ENCODE measurements at places on chromosomes 6 and 20.

DNA sequence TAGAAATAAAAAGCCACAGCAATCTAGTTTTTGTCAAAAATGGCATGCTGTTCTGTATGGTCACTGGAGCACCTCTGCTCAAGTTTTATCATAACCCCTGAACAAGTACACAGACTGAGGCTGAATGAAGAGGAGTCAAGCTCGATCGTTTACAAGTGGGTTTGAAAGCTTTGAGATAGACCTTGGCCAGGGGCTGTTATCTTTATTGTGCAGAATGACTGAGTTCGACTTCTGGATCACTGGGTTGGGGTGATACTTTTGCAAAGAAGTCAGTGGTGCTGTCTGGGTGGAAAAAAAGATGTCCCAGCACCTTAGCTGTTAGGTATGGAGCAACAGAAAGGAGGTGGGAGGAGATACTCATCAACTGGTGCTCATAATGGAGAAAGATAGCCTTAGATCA, 446.0 kb downstream of the HACE1 start:
- DNase-seq = no peak

DNA sequence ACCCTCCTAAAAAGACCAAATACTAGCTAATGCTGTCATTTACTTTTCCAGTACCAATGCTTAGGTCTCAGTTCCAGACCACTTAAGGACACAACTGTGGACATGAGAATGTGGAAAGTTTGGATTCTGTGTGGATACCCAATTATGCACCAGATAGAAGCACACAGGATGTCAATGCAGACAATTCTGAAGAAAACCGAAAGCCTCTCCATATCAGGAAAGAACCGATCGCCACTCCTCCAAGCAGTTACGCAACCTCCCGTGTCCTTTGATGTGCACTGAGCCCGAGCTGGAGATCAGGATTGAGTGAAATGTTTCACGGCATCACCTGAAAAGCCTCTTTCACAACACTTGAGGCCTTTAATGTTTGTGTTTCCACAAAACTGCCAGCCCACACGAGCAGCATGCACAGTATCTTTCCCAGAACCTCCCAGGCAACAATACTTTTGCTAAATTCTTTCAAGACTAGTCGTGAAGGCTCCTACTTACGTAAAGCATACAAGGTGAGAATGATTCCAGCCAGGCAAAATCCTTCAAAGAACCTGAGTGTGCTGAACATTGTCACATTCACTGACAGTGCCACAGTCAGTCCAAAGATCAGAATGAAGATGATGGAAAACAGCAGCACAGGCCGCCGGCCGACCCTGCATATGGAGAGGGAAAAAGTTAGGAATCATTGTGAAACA, 47.0 kb downstream of the SLC22A23 start:
- DNase-seq = no peak

- DNase-seq = no peak
Measured at GRCh38 chr20:63381781-63382431, 20.8 kb upstream of the CHRNA4 start.

- no peak for DNase-seq
Measured at GRCh38 chr6:44676826-44677433, 289.4 kb downstream of the CDC5L start.

- no peak for DNase-seq
Measured at GRCh38 chr20:11128220-11128718, 454.5 kb upstream of the JAG1 start.

DNA sequence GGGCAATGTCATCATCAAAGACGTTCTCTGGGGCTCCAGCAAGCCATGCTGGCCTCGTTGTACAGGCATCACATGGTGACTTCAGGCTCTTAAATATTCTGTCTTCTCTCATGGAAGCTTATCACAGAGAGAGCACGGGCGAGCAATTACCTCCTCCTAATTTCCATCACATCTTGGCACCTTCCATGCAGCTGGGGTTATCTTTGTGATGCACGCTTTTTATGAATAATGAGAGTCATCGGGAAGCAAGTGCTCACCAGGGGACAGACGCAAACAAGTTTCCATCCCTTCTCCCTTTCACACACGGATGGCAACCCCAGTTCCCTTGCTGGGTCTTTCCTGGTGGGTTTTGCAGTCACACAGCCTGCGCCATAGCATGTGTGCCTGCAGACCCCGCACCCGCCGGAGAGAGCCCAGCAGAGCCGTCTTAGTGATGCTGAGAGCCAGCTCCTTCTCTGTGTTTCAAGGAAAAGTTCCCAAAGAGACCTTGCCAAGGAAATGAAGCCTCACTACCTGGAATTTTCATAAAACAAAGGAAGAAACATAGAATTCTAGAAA, 116.3 kb upstream of the AFDN start:
- DNase-seq = no peak

GRCh38 chr6:26342106-26343004, 22.6 kb upstream of the BTN3A2 start:
- no peak for DNase-seq

- DNase-seq = peak; percentile 19
Measured at GRCh38 chr6:55276745-55277530, 50.3 kb upstream of the GFRAL start.

DNA sequence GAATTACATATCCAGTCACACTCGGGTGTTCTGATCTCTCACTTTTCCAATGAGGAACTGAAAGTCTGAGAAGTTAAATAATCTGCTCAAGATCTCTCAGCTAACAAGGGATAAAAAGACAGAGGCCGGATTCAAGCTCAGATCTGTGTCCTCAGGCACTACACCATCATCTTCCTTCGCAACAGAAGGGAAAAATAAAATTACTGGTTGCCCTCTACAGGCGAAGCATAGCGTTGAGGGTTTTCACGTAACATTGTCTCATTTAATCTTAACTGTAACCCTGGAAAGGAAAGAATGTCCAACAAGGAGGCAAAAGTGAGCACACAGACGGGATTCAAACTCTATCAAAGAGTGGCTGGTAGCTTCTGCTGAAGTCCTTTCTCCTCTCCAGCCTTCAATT, 67.8 kb upstream of the ANKEF1 start:
- no peak for DNase-seq

- peak; percentile 97 for DNase-seq
Measured at GRCh38 chr20:50292591-50293283, 102.1 kb downstream of the CEBPB start.

DNA sequence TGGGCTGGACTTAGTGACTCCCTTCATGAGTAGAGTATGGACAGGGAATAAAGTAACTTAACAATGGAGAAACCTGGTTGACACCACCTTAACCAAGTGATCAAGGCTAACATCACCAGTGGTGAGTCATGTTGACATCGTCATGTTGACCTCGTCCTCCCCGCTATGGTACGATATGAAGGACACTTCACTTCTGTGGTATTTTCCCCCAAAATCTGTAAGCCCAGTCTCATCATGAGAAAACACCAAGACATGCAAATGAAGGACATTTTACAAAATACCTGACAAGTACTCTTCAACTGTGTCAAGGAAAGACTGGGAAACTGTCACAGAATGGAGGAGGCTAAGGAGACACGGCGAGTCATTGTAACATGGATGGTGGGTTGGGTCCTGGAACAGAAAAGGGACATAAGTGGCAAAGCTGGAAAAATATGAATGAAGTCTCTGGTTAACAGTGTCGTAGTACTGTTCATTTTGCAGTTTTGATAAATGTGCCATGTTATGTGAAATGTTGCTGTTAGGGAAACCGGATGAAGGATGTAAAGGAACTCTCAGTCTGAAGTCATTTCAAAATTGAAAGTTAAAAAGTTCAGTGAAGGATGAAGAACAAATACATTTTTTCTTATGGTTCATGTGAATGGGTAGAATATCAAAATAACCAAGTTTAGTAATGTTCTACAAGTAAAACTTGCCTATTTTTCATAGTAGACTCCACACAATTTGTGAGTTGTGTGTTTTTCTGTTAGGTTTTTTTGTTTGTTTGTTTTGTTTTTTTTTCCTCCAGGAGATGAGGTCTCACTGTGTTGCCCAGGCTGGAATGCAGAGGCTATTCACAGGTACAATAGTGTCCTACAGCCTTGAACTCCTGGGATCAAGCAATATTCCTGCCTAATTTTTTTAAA, 247.5 kb downstream of the TMEM242 start:
- no peak for DNase-seq

- no peak for DNase-seq
Measured at GRCh38 chr20:40955326-40955725, 73.3 kb upstream of the TOP1 start.

- DNase-seq = no peak
Measured at GRCh38 chr20:14600527-14600926, 263.1 kb upstream of the FLRT3 start.

- no peak for DNase-seq
Measured at GRCh38 chr6:50847890-50848594, 29.4 kb downstream of the TFAP2B start.

GRCh38 chr6:70411542-70412251, 1.6 kb upstream of the FAM135A start:
- DNase-seq = no peak

DNA sequence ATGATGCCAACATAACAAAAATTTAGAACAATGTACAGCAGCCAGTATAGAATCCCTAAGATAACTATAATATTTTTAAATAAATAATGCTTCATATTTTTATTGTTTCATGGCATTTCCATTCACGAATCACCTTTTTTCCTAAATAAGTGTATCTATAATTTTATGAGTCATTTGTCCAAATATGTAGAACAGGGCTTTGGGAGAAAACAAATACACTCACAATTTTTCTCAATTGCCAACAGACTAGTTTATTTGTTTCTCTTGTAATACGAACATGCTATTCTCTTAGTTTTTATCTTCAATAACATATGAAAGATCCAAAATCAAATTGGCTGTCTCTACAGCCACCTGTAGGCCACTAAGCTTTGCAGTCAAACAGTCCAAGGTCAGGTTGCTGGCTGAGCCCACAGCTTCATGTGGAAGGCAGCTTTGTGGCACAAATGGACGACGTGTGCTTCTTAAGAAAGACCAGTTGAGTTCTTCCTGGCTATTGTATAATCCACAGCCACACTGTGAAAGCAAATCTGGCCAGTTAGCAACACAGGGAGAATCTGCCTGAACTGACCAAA, 29.0 kb downstream of the MKKS start:
- no peak for DNase-seq

DNA sequence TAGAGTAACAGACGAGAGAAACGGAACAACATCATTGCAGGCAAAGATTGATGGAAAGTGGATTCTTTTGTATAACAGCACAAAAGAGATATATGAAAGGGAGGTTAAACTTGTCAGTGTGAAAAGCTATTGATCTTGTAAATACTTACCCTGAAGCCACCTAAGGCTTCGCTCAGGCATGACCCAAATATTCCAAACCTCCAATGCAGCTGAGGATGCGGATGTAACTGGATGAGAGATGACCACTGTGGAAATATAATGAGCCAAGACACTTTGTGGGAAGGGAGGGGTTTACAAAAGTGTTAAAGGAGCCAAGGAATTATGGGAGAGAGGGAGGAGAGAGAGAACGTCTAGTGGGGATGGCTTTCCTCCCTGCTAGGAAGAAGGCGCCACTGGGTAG, 112.0 kb downstream of the DOK5 start:
- no peak for DNase-seq

DNA sequence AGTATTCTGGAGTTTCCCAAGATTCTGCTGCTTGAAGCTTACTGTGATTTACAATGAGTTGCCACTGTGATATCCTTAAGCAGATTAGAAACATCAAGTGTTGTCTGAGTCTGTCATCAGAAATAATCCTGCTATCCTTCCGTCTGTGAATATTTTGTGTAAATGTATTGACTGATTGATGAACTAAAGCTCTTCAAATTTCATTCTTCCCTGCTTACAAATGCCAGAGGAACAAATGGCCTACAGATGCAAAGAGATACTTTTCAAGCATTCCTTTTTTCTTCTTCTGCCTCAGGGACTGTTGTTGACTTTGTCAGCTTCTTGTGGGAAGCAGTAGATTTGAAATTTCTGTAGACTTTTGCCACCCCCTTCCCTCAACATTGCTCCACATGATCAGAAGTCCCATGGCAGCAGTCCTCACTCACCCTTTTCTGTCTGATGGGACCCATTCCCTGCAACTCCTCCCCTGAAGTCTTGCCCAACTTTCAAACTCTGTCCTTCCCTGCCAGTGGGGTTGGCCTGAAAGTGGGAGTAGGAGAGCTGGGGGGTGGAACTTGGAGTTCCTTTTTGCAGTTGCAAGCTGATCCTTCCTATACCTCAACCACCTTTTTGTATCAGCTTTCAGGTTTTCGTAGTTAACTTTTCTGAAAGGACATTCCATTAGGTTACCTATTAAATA, 38.5 kb upstream of the MLIP start:
- DNase-seq = no peak

- DNase-seq = no peak
Measured at GRCh38 chr20:57579898-57580447, 19.1 kb downstream of the PCK1 start.

DNA sequence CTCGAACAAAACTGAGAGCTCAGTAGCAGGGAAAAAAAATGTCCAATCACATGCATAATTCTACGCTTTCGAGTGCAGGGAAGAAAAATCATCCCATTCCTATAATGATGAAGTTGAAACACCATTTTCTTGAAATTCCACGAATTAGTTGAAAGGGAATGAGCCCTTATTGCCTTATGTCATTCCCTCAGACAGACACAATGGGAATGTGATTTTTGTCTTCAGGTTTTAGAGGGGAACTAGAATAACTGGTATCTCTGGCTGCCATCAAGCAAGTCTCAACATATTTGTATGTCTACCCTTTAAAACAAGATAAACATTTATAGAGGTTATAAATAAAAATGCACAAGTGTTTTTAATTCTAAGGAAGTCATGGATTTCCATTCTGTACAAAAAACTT, 87.9 kb downstream of the KIF13A start:
- DNase-seq = no peak

DNA sequence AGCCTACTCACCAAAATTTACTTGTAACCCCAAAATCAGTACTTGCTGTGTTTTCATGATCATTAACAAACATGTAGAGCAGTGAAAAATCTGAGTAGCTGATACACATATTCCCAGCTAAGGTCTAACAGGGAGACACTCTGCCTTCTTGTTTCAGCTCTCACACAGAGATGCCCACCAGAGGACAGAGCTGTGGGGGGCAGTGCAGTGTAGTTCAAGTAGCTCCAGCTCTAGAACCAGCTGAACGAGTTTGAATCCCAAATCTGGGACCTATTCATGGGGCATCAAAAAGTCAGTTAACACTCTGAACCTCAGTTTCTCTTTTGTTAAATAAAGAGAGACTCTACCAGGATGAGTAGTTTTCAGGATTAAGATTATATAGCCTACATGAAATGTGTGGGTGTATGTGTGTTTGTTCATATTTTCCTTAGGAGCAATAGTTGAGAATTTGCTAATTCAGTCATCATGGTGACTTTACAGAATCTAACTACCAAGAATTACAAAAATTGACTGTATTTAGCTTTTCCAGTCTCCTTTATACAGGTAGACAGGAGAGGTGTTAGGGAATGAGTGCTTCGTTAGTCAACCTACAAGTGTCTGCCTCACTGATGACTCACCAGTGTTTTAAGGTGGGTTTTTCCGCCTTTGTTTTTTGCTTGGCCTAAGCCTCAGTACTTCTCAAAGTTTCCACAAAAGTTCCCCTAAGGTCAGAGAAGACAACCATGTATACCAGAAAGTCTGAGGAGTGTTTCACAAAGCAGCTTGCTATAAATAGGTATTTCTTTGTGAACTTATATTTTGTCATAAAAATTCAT, 164.0 kb upstream of the RUNX2 start:
- DNase-seq = no peak

GRCh38 chr6:153015094-153015640, 12.7 kb upstream of the MTRF1L start:
- no peak for DNase-seq

- peak; percentile 96 for DNase-seq
Measured at GRCh38 chr6:142802124-142802523, 142.9 kb downstream of the HIVEP2 start.

Data from GM04504 (cell line).